ENCODE measurements at places on chromosomes 13 and 19. TPM values are rescaled to one million over a fixed set of nuclear protein-coding genes. Genes with fewer than 3 reads are reported as not detected.

The C1QTNF9 gene
- not detected for total RNA-seq

The GAPDHS gene
- total RNA-seq, result 0.16 TPM

The HPN gene
- 0.15 TPM for total RNA-seq

The TNFSF11 gene
- not detected for total RNA-seq

The STOML3 gene
- total RNA-seq, result not detected

The CRX gene
- not detected for total RNA-seq

The ZNF329 gene
- total RNA-seq, result 2.8 TPM

The TUBB4A gene
- total RNA-seq, result 7.2 TPM

The RAVER1 gene
- 28.0 TPM for total RNA-seq

The MAST1 gene
- 3.0 TPM for total RNA-seq

All from A549 treated with GW870086 at 1 μM for 4 hours (cell line).